ENCODE measurements at places on chromosomes 7 and 10. TPM values are rescaled to one million over a fixed set of nuclear protein-coding genes. Genes with fewer than 3 reads are reported as not detected.
A peak's percentile ranks its signal among the peaks of the same experiment; 100 is the strongest.

- DNase-seq: peak; percentile 45
Observed at GRCh38 chr10:17200001-17200911, 1.2 kb downstream of the TRDMT1 start.

GRCh38 chr10:127832501-127832900, 60.2 kb downstream of the CLRN3 start:
- DNase-seq: no peak

DNA sequence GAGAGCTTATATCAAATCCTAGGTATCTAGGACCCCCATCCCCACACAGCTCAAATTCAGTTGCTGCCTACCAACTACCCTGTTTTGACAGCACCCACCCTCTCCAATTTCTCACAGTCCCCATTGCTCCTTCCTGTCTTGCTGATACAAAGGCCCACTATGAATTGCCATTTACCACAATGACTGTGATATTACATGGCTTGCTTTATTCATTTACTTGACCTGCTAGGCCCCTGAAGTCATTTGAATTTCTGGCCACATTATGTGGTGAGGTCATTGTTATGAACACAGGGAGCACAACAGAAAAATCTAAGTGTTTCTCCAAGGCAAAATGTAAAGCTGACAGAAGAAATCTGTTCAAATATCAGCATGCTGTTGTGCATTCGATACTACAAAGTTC, 101.4 kb downstream of the PPP1R17 start:
- DNase-seq: no peak

DNA sequence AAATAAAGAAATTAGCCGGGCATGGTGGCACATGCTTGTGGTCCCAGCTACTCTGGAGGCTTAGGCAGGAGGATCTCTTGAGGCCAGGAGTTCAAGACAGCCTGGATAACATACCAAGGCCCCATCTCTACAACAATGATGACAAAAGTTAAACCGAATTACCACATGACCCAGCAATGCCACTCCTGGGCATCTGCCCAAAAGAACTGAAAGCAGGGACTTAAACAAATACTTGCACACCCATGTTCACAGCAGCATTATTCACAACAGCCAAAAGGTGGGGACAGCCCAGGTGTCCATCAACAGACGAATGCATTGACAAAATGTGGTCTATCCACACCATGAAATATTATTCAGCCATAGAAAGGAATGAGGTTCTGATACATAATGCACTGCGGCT, 83.9 kb downstream of the HIP1 start:
- no peak for DNase-seq

Gene PPP2R2D
- 34.6 TPM for total RNA-seq

DNA sequence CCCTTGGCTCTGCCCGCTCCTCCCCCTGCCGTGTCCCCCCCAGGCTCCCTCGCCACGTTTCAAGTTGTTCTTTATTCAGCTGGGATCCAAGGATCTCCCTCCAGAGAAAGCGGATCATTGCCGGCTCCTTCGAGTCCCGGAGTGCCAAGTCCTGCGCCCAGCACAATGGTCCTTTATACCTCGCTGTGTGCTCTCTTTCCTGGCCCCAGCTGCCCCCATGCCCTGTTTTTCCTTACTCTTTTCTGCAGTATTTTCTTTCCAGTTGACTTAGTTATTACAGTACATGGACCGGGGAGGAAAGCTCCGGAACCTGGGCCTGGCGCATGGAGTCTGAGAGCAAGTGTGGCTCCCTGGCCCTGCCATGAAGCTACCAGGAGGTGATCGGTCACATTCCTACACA, 88.1 kb upstream of the KMT2C start:
- DNase-seq: no peak

Gene VGF
- total RNA-seq: not detected

- no peak for DNase-seq
Observed at GRCh38 chr7:141573511-141573910, 22.3 kb downstream of the AGK start.

Gene IL6
- 0.39 TPM for total RNA-seq

Gene BRAT1
- total RNA-seq: 23.8 TPM

Gene SPDYE9
- total RNA-seq: not detected

Gene VWDE
- total RNA-seq: under 0.01 TPM

GRCh38 chr7:44277391-44277790, 48.0 kb downstream of the CAMK2B start:
- DNase-seq: no peak

All from dermis microvascular lymphatic vessel endothelial cell (primary cell).